Kasumi-1 (cell line): ENCODE measurements at places on chromosomes 16 and 17.

- no peak for DNase-seq
Measured at GRCh38 chr16:63983401-63983800, 1138.5 kb downstream of the CDH11 start.

GRCh38 chr17:74369221-74369620, 1.9 kb downstream of the GPR142 start:
- DNase-seq = peak; percentile 89

GRCh38 chr17:80927791-80928216, 63.8 kb upstream of the CHMP6 start:
- no peak for DNase-seq

GRCh38 chr16:73216932-73217331, 169.0 kb upstream of the ZFHX3 start:
- DNase-seq = no peak
